ENCODE measurements at places on chromosomes 7 and 10.

DNA sequence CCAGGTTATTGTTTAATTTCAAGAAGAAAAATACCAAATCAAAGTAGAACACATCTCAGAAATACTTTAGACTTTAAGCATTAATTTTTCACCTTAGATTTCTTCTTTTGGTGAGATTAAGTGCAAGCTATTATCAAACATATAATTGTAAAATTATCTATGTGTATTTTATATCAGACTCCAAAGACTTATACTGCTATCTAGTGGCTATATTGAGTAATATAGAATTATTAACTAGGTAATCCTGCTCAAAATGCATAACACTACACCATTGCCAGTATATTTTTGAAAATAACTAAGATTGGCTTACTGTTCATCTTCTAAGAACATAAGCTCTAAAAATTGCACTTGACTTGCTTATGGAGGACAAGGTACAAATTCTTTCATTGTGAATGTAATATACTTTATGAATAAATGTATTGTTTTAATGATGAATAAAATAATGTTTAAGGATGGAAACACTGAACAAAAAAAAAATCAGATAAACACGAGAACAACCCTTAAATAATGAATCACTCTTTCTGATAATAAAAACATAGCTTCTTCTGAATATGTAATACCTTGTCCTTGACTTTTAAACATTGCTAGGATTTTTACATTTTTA lies 86.7 kb upstream of the GNAI1 start:
- no peak for DNase-seq

- no peak for DNase-seq
Observed at GRCh38 chr10:34061841-34062240, 727.4 kb upstream of the NRP1 start.

- no peak for DNase-seq
Observed at GRCh38 chr10:3846736-3847135, 61.7 kb upstream of the KLF6 start.

- no peak for DNase-seq
Observed at GRCh38 chr7:153496257-153496656, 555.9 kb upstream of the DPP6 start.
